ENCODE measurements at places on chromosomes 2 and 18.

- no peak for DNase-seq
Measured at GRCh38 chr2:158990397-158991214, 22.2 kb downstream of the TANC1 start.

- no peak for DNase-seq
Measured at GRCh38 chr2:45680351-45680967, 29.0 kb downstream of the PRKCE start.

DNA sequence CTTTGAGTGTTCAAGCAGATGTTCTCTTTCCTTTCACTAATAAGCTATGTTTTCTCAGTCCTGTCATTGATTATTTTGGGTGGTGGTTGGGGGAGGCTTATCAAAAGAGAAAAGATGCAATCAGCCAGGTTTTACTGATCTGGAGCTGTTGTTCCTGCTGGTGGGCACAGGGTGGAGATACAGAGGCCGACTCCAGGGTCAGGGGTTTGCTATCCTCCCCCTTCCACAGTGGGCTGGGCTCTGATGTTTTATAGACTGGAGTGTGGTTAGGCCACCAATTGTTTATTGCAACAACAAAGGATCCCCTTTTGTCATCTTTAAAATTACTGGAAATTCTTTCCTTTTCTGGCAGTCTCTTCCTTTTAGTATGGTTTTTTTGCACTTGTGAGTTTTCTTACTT, 120.5 kb downstream of the TANC1 start:
- DNase-seq, result no peak

DNA sequence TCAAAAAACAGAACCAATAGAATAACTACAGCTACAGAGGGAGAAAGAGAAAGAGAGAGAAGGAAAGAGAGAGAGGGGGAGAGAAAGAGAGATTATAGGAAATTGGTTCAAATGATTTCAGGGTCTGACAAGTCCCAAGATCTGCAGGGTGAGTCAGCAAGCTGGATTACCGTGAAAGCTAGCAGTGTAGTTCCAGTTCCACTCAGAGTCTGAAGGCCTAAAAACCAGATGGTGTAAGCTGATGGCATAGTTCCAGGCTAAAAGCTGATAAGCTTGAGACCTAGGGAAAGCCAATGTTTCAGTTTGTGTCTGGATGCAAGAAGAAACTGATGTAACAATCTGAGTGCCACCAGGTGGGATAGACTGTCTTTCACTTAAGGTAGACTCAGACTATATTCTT, 397.7 kb downstream of the TRIB2 start:
- no peak for DNase-seq

DNA sequence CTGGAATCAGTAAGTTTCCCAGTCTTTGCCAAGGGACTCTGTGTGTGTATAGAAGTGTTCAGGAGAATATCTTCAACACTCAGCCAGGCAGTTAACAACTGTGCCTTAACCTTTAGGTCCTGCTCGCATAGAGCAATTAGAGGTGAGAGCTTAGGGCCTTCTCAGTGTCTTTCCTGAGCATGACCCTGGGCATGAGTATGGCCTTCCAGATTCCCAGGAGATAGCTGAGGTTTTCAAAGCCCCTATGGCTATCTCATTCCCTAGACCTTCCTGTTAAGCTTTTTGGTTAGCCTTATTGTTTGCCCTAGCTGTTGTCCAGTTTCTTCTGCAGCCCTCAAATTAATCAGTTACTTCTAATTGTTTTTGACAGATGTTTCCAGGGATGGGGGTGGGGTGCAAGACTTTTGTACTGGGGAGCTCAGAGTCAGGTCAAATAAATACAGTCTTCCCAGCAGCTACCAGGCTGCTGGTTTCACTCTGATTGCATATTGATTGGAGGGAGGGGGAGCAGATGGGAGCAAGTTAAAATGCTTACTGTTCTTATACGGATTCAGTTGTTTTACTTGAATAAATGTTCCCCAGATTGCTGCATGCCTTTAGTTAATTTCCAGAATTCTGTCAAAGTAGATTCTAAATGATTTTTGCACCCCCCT, 23.1 kb downstream of the PDK1 start:
- no peak for DNase-seq

DNA sequence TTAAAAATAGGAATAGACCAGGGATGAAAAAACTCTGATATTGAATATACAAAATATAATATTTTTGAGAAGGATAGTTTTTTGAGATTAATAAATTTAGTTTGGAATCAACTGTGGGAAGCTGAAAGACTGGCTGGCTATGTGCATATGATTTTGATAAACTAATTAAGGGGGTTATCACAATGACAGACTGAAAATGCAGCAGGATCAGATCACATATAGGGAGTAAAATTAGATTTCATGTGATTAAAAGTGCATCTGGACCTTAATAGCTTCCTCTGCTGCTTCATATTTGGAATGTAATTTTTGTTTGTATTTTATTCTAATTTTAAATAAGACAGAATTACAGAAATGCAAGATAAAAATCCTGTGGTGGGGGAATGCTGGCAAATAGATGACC, 111.7 kb downstream of the CCDC102B start:
- DNase-seq, result no peak

- peak; percentile 35 for DNase-seq
Measured at GRCh38 chr2:64914735-64915509, 74.3 kb upstream of the SLC1A4 start.
